ENCODE measurements at places on chromosomes 6 and 20. TPM values are rescaled to one million over a fixed set of nuclear protein-coding genes. Genes with fewer than 3 reads are reported as not detected.

DNA sequence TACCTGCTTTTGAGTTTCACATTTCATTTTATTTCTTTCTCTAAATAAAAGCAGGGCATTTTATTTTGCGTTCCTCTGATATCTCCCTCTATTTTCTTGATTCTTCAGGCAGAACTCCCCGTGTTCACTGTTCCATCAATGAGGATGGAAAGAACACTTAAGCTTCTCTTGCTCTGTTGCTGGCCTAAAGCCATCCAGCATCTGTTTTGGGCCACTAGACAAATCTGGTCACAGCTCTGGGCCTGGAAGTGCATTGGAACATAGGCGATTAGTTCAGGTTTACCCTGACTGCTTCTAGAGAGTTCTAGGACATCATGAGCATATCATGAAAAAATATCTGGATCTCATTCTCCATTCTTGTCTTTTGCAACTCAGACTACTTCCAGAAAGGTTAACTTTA, 611.2 kb downstream of the UTRN start:
- DNase-seq: no peak

Gene FITM2
- polyA plus RNA-seq: 6.7 TPM

GRCh38 chr20:5652626-5653553, 97.3 kb upstream of the SHLD1 start:
- DNase-seq: peak; percentile 24

GRCh38 chr6:166202321-166202733, 34.7 kb upstream of the TBXT start:
- DNase-seq: no peak

- no peak for DNase-seq
These were observed 6.4 kb upstream of the MICAL1 start for GRCh38 chr6:109461733-109462526.

DNA sequence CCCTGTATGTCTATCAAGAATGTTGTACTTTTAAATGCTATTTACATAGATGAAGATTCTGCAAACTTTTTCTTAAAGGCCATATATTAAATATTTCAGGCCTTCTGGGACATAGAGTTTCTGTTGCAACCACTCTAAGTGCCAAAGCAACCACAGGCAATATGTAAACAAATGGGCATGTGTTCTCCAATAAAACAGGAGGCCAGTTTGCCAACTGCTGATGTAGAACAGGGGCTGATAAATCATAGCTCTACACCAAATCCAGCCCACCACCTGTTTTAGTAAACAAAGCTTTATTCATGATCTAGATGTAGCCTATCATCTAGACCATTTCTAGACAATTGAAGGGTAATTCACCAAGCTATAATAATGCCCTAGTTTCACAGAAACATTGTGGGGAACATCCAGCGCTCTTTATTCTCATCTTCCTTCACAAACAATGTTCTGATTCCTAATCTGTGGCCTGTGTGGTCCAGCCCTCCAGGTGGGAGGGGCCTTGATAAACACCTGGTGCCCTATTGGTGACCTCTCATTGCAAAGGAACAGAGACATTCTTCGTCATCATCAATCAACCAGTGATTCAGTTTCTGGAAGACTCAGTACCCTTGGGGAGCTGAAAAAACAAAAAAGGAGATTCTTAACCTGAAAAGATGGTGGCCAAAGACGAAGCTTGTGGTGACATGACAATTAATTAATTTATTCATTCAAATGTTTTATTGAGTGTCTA, 80.2 kb downstream of the PREP start:
- no peak for DNase-seq

Gene CCN6
- 0.07 TPM for polyA plus RNA-seq

Measured in BJ (cell line).